Urothelium cell line (cell line): ENCODE measurements at places on chromosomes 2 and 18.

GRCh38 chr18:79598633-79599175 lies 80.9 kb upstream of the CTDP1 start:
- DNase-seq = no peak

DNA sequence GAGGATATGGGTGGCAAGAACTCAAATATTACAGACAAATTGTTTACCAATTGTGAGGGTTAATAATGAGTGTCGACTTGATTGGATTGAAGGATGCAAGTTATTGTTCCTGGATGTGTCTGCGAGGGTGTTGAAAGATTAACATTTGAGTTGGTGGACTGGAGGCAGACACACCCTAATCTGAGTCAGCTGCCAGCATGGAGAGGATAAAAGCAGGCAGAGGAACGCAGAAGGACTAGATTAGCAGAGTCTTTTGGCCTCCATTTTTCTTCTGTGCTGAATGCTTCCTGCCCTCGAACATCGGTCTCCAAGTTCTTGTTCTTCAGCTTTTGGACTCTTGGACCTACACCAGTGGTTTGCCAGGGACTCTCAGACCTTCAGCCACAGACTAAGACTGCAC lies 1503.7 kb downstream of the LRP1B start:
- no peak for DNase-seq

DNA sequence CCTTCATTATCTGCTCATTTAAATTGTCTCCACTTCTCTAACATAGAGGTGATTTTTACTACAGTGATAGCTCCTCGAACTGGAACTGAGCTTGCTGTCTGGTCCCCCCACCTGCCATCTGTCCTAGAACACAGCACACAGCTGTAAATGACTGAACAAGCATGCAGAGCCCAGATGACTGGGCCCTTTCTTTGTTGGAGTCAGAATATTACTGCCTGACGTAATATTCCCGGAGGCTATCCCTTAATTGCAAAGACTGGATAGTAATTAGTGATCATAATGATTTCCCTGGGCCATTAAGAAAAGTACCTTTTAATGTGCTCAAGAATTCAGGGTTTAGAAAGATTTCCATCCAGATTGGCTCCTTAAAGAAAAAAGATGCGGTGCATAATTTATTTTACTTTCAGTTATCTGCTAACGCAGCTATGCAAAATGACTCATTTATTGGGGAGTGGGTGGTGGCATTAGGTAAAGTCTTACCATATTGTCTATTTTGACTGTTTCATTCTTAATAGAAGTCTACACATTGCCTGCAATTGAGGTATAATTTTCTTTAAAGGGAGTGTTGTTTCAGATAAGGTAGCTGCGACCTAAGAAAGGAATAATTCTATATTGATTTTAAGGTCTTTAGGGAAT lies 84.4 kb downstream of the MAP4K4 start:
- no peak for DNase-seq

GRCh38 chr2:45892425-45892745 lies 240.9 kb downstream of the PRKCE start:
- DNase-seq = no peak

- no peak for DNase-seq
Measured at GRCh38 chr2:193072647-193073046, 877.9 kb upstream of the TMEFF2 start.
